ENCODE measurements at places on chromosomes 7 and 10. TPM values are rescaled to one million over a fixed set of nuclear protein-coding genes. Genes with fewer than 3 reads are reported as not detected.

GRCh38 chr7:28707291-28707690 lies 250.8 kb downstream of the TRIL start:
- H3K4me3 ChIP-seq: no peak overlapping the region
- DNase-seq: no peak
- no peaks in the 10 kb centered on the region for H3K36me3 ChIP-seq
- H3K4me1 ChIP-seq: no peaks in the 10 kb centered on the region
- no peak overlapping the region for H3K27ac ChIP-seq

DNA sequence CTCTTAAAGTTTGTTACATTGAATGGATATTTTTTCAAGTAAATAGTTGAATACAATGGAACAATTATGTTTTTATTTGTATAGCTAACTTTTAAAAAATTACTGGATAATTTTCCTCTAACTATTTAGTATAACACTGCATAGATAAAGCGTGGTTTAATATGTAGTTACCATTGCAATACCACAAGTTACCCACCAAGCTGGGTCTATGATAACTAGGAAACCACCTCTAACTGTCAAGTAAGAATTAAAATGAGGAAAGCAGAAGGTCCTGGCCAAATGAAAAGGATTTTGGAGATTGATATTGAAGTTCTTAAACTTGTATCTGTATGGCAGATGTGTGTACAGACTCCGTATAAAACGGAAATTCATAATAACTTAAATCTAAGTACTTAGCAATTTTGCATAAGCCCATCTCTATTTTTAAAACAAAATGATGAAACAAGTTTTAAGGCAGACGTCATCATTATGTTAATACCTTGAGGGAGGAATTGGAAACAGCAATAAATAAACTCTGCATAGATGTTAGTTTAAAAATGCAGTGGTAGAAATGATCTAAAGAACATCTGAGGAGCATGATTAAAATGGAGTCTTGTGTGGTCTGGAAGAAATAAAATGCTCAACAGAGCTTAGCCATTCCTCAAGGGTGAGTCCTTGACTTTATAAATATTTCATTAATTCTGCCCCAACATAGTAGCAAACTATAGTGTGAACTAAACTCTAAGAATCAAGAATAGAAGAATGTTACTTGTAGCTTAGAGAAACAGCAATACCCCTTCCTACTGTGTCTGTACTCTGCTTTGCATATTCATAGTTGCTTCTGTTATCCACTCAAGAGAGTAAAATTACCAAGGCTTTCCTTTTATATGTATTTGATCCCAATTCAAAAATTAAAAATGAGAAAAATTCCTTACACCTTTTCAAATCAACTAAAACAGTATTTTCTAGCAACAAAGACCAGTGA lies 206.4 kb upstream of the FERD3L start:
- no peaks in the 10 kb centered on the region for H3K4me1 ChIP-seq
- no peaks in the 10 kb centered on the region for H3K27me3 ChIP-seq
- DNase-seq: no peak
- no peaks in the 10 kb centered on the region for H3K36me3 ChIP-seq

DNA sequence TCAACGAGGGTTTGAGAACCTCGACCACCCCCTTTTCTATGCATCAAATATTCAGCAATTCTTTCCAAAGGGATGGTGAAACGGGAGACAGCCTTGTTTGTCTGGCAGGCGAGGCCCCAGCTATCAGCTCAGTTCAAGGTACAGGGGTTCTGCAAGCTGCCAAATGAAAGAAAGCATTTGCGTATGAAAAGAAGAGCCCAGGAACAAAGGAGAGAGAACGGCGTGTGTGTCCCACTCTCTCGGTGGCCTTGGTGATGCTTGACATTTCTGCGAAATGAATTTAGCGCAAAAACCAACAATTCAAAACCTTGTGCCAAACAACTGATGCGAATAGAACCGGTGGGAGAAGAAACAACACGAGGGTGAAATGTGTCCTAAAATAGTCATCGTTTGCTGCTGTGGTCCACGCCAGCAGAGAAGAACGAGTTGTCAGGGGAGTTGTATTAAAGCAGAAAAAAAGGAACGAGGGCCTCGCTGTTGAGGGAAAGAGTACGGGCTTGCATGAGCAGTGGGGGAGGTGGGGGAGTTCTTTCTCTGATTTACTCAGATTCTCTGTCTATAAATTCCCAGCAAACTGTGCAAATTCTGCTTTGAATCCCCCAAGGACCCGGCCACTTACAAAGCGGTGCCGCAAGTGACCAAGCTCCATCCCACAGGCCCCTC lies 97.7 kb downstream of the TMEM130 start:
- H3K36me3 ChIP-seq: no peaks in the 10 kb centered on the region
- no peak overlapping the region for H3K4me3 ChIP-seq
- H3K27ac ChIP-seq: no peak overlapping the region
- DNase-seq: no peak
- H3K4me1 ChIP-seq: peaks cover 7% of the 10 kb centered on the region
- H3K27me3 ChIP-seq: no peaks in the 10 kb centered on the region

- H3K36me3 ChIP-seq: peaks cover 6% of the 10 kb centered on the region
- H3K4me1 ChIP-seq: no peaks in the 10 kb centered on the region
- H3K4me3 ChIP-seq: no peak overlapping the region
- H3K27me3 ChIP-seq: no peaks in the 10 kb centered on the region
Observed at GRCh38 chr10:28054228-28054860, 55.5 kb upstream of the ODAD2 start.

DNA sequence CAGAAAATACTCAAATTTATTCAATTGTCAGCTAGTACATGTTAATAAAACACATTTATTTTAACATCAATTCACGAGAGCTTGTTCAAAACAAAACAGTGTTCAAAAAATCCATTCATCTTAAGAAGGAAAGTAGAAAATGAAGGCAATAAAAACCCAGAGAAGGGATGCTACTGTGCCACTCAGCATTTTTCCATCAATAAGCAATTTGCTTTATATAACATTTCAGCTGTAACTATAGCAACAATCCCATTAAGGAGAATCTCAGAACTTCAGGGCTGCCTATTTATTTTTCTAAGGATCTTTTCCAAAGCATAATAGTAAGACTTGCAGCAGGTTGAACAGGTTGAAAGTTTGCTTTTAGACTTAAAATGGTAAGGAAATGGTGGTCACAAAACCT lies 190.5 kb downstream of the PCLO start:
- DNase-seq: no peak
- H3K27me3 ChIP-seq: no peaks in the 10 kb centered on the region
- H3K4me1 ChIP-seq: no peaks in the 10 kb centered on the region
- no peak overlapping the region for H3K27ac ChIP-seq
- H3K4me3 ChIP-seq: no peak overlapping the region

Gene MALRD1
- total RNA-seq: not detected

GRCh38 chr10:79400146-79401004 lies 45.0 kb downstream of the ZCCHC24 start:
- no peak overlapping the region for H3K27ac ChIP-seq
- no peaks in the 10 kb centered on the region for H3K4me1 ChIP-seq
- peaks cover 5% of the 10 kb centered on the region for H3K27me3 ChIP-seq
- DNase-seq: peak; percentile 66

Gene KLF14
- 0.09 TPM for total RNA-seq

DNA sequence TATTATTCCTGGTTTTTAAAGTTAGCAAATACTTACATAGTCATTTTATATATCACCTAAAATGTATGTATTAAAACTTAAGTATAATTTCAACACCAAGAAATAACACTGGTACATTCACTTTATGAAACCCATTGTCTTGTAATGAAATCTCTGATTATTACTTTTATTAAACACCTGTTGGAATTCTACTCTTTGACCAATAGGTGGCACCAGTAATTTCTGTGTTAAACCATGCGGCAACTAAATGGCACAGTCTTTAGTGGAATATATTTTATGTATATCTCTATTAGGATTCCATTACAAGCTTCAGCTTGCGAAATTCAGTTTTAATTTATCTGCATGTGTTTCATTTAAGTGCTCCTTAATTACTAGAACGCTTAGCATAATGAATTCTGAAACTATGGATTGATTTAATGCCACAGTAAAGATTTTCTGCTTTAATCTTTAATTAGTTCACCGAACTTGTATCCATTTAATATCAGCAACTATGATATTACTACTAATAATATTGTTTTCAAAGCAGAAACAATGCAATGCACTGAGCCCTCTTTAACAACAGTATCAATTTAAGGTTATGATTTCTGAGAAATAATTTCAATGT lies 181.3 kb downstream of the MAGI2 start:
- no peaks in the 10 kb centered on the region for H3K27me3 ChIP-seq
- H3K4me3 ChIP-seq: no peak overlapping the region
- no peak overlapping the region for H3K27ac ChIP-seq
- no peak for DNase-seq
- no peaks in the 10 kb centered on the region for H3K4me1 ChIP-seq
- H3K36me3 ChIP-seq: no peaks in the 10 kb centered on the region

Gene KLF6
- 184 TPM for total RNA-seq

Gene CPED1
- not detected for total RNA-seq

DNA sequence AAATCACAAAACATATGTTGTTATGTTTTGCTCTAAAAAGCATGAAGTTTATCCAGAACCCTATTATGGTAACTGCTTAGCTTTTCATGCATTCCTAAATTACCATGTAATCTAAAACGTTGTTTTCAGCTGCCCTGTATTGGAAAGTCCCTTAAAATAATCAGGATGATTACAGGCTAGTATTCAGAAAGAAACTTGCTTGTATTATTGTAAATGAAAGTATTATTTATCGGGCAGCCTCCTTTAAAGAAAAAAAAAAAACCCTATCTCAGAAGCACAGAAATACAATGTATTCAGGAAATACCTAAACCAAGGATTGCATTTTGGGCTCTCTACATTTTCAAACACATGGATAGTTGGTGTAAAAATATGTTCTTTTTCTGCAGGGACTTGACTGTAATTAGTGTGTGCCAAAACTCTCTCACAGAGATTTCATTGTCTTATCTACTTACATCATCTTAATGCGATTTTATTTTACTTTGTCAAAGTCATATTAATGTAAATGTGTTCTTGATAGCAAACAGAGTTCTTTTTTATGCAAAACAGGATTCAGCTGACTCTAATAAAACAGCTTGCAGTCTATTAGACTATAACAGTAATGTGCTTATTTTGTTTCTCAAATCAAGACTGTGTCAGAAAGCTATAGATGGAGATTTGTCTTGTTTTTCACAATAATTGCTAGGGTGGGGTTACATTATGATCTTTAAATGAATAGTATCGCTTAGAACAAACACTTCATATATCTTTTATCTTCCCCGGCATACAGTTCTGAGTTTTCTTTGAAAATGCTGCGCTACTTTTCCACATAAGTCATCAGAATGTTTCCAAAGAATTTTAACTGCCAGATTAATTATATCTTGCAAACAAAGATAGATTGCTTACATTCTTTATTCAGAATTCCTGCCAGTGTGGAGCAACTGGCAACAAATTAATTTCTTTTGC lies 65.3 kb upstream of the ARID5B start:
- peak overlapping the region; percentile 86 for H3K27ac ChIP-seq
- H3K4me1 ChIP-seq: peaks cover 29% of the 10 kb centered on the region
- DNase-seq: no peak

DNA sequence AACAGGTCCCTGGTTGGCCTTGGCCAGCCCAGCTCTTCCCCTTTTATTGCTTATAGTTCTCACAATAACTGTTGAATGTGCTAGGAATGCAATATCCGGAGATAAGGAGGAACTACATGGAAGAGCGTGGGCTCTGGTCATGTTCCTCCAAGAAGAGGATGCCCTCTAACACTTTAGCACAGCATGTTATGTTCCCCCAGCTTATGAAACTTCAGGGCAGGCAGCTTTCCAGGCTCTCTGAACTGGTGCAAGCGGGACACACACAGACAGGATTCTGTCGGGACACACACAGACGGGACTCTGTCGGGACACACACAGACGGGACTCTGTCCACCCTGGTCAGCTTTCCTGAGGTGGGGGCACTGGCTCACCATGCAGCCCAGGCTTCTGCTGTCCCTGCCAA lies 141.6 kb downstream of the PKD1L1 start:
- H3K27me3 ChIP-seq: no peaks in the 10 kb centered on the region
- H3K27ac ChIP-seq: no peak overlapping the region

GRCh38 chr10:112816891-112817290 lies 133.2 kb upstream of the TCF7L2 start:
- no peaks in the 10 kb centered on the region for H3K27me3 ChIP-seq
- H3K4me3 ChIP-seq: no peak overlapping the region
- no peak for DNase-seq
- H3K36me3 ChIP-seq: peaks cover 4% of the 10 kb centered on the region
- peaks cover 23% of the 10 kb centered on the region for H3K4me1 ChIP-seq

Gene BBIP1
- 25.7 TPM for total RNA-seq

GRCh38 chr7:75559355-75559975 lies 67.3 kb downstream of the SPDYE5 start:
- no peak overlapping the region for H3K27ac ChIP-seq
- no peaks in the 10 kb centered on the region for H3K27me3 ChIP-seq

Gene MINPP1
- 12.4 TPM for total RNA-seq

DNA sequence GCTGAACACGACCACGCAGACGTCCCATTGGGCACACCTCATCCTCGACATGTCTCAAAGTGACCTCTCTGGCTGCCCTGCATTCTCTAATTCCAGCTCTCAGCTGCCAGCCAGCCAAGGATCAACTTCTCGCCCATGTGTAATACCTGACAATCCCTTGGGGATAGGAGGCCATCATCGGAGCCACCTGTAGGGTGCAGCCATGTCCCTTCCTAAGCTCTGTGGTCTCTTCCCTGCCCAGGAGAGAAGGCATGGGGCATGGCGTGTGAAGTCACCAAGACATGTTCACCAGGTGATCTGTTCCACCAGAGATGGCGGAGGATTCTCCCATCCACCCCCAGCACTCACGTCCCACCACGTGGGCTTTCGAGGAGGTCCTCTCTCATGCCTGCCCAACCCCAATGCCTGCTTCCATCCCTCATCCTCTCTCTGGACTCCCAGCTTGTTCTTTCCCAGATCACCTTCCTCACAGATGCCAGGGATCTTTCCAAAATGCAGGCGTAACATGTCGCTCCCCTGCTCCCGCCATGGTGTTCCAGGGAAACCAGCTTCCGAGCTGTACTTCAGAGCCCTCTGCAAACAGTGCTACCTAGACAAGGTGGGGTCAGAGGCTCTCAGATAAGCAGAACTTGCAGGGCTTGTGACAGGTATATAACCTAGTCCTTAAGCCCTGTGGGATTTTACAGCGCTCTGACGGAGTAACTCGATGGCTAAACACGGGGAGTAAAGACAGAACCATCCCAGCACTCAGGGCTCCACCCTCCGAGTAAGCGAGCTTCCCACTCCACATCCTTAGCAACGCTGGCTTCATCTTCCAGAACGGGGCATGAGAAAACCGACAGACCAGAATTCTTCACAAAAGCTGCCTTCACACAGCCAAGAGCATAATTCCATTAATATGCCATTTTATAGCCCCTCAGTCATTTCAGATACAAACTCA lies 41.1 kb downstream of the BRI3 start:
- H3K36me3 ChIP-seq: no peaks in the 10 kb centered on the region
- peaks cover 12% of the 10 kb centered on the region for H3K27me3 ChIP-seq

Gene ARHGAP22
- total RNA-seq: not detected

Gene CRHR2
- total RNA-seq: not detected

GRCh38 chr10:101570428-101571270 lies 17.4 kb downstream of the POLL start:
- peaks cover 43% of the 10 kb centered on the region for H3K27me3 ChIP-seq
- no peak overlapping the region for H3K27ac ChIP-seq
- peak overlapping the region; percentile 82 for H3K4me3 ChIP-seq
- DNase-seq: no peak
- no peaks in the 10 kb centered on the region for H3K36me3 ChIP-seq

Gene VWDE
- total RNA-seq: 2.7 TPM

GRCh38 chr10:131882151-131882550 lies 18.7 kb upstream of the PPP2R2D start:
- DNase-seq: no peak
- peaks cover 5% of the 10 kb centered on the region for H3K4me1 ChIP-seq
- no peaks in the 10 kb centered on the region for H3K36me3 ChIP-seq
- H3K4me3 ChIP-seq: no peak overlapping the region
- peaks cover 27% of the 10 kb centered on the region for H3K27me3 ChIP-seq

- H3K4me3 ChIP-seq: no peak overlapping the region
- no peak overlapping the region for H3K27ac ChIP-seq
- H3K27me3 ChIP-seq: peaks cover 25% of the 10 kb centered on the region
Observed at GRCh38 chr7:96870934-96871333, 134.4 kb upstream of the DLX6 start.
